Osteoblast (primary cell): ENCODE measurements at places on chromosomes 11 and 22. TPM values are rescaled to one million over a fixed set of nuclear protein-coding genes. Genes with fewer than 3 reads are reported as not detected.

CD6 gene
- total RNA-seq: not detected in 2 replicates

SYCE3 gene
- total RNA-seq: not detected in 2 replicates

MISFA gene
- total RNA-seq: under 0.01 and 0.29 TPM in 2 replicates

KCNJ5 gene
- total RNA-seq: 0.29 and 0.36 TPM in 2 replicates

MRPL11 gene
- total RNA-seq: 31.5 and 33.3 TPM in 2 replicates

LRP5 gene
- total RNA-seq: 16.3 and 18.6 TPM in 2 replicates

KRTAP5-11 gene
- not detected in 2 replicates for total RNA-seq

NXF1 gene
- 25.6 and 31.1 TPM in 2 replicates for total RNA-seq

MS4A7 gene
- total RNA-seq: under 0.01 and 0.36 TPM in 2 replicates

PHOX2A gene
- total RNA-seq: not detected in 2 replicates

OSM gene
- total RNA-seq: not detected in 2 replicates

STK33 gene
- 0.72 and 1.2 TPM in 2 replicates for total RNA-seq
